ENCODE measurements at places on chromosomes 5 and 9.
A peak's percentile ranks its signal among the peaks of the same experiment; 100 is the strongest.

- no peak for DNase-seq
Observed at GRCh38 chr5:14250084-14250695, 107.0 kb downstream of the TRIO start.

- no peak for DNase-seq
Observed at GRCh38 chr5:92963800-92964199, 617.2 kb downstream of the NR2F1-AS1 start.

DNA sequence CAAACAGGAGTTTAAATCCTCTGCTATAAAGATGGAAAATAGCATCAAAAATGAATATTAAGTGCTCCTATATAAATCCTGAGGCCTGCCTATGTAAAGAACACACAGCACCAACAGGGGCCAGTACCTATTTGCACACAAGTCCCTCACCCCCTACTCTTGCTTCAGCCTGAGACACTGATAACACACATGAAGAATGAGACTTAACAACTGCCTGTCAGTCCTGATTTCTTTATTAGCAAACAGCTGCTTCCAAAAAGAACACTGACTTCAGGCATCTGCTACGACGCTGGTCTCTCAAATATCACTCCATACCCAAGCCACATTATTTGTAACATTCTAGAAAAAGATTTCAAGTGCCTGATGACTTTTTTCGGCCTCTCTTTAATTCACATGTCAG lies 55.5 kb downstream of the MYO10 start:
- DNase-seq, result no peak

DNA sequence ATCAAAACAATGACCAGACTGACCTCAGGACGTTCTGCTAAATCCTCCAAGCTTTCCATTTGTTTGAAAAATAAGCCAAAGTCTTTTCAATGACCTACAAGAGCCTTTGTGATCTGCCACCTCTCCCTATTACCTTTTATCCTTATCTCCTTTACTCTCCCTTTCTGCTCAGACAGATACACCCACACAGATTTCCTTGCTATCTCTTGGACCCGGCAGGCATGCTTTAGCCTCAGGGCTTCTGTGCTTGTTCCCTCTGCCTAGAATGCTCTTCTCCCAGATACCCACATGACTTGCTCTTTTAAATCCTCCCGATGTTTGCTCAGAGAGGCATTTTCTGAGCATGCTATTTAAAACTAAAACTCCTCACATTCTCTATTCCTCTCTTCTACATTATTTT lies 8.9 kb upstream of the ELOVL7 start:
- no peak for DNase-seq

DNA sequence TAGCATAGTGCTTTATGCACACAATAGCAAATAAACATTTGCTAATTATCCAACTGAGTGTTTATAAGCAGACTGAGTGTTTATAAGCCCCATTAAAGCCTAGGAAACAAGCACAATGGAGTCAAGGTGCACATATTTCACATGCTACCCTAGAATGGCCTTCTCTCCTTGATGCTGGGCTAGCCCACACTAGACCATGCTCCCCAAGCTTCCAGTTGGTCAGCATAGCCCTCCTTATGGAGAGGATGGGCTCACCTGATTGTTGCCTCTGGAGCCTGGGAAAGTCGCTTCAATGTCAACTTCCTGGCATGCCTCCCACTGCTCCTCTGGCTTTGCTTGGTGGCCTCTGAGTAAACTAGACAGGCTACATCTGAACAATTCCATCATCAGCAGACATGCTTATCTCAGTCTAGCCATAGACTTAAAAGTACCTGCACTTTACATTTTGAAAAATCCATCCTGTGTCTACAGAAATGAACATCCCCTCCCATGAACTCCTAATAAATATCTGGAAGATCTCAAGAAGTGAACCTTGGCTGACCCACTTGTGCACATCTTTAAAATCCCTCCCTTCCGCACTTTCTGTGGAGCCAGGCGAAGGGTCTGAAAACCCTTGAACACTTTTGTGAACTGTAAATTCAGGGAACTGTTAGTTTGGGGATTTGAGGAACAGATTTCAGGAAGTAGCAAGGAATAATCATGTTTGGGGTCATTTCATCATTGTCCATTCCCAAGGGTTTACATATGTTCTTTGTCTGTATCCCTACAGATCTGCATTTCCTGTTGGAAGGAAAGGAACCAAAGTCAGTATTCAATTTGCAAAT lies 486.6 kb downstream of the ARHGEF28 start:
- no peak for DNase-seq

DNA sequence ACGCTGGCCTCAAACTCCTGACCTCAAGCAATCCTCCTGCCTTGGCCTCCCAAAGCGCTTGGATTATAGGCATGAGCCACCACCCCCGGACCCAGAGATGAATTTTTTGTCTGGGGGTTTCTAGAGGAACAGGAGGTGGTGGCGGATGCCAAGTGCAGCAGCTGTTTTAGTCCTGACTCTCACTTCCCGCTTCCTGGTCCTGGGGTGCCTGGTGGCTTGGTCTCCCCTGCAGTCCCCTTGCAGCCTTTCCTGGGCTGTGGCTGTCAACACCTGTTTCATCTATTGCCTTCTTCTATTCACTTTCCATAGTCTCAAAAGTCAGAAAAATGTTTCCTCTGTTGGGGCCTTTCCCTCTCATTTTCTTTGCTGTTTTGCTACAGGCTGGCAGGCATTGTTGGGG lies 6.5 kb upstream of the NHP2 start:
- no peak for DNase-seq

GRCh38 chr5:156815988-156816599 lies 34.0 kb upstream of the PPP1R2B start:
- no peak for DNase-seq

DNA sequence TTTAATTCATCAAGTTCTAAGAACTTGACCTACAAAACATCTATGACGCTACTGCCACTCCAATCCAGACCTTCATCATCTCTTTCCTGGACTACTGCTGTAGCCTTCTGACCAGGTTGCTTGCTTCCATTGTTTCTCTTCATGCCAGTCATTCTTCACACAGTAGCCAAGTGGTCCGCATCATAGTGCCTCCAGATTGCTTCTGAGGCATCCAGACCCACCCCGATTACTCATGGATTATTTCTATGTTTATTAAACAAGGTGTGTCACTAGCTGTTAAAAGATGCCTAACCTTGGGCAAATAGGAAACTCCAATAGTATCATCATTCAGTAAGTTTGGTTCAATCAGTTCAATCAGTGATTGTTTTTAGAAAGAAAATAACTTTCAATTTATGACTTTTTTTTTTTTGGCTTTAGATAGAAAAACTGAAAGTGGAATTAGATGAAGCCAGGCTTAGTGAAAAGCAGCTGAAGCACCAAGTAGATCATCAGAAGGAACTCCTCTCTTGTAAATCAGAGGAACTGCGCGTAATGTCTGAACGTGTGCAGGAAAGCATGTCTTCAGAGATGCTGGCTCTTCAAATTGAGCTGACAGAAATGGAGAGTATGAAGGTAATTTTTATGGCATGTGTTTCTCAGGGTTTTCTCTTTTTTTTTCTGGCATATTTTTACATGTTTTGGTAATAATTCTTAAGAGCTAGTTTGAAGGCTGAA lies 9.5 kb downstream of the SPDL1 start:
- no peak for DNase-seq

- DNase-seq, result peak; percentile 44
Observed at GRCh38 chr5:59007460-59008063, 424.7 kb downstream of the RAB3C start.

DNA sequence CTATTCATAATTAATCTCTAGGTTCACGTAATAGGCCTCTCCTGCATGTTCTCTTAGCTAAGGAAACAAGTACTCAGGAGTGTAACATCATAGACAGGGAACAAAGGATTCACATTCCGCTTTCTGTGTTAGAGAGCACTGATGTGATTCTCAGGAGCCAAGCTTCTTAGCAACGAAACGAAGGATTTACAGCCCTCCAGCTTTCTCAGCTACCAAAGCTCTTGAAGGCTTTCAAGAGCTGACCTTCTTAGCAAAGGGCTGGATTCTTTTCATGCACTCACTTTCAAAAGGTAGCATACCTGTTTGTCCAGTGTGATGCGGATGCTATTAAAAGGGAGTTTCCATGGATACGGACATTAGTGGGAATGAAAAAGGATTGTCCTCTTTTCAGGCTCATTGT lies 107.4 kb downstream of the TUSC1 start:
- no peak for DNase-seq

DNA sequence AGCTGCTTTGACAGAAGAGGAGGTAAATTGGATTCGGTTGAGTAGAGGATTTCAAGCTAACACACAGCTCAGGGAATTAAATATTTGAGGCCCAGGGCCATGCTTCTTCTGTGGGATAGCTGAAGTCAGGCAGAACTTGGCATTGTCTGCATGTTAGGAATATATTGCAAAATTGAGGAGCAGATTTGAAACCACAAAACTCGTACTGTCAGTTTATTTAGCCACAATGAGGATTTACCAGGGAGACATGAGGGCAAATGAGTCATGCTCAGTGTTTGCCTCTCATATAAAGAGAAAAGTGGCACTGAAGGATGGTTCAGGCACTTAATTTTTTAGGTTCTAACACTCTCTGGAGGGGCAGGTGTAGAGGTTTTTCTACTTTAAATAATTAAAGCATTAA lies 83.0 kb upstream of the PRLR start:
- DNase-seq, result no peak

- no peak for DNase-seq
Observed at GRCh38 chr5:165903835-165904234, 2387.6 kb upstream of the WWC1 start.

GRCh38 chr9:110900917-110901316 lies 137.4 kb downstream of the LPAR1 start:
- no peak for DNase-seq

All from SW 1271 (cell line).